Suppressor macrophage treated with lipopolysaccharide for 1 hour (primary cell): ENCODE measurements at places on chromosomes 5 and 9.

- DNase-seq: no peak
Measured at GRCh38 chr5:14729448-14730385, 65.2 kb downstream of the OTULIN start.

DNA sequence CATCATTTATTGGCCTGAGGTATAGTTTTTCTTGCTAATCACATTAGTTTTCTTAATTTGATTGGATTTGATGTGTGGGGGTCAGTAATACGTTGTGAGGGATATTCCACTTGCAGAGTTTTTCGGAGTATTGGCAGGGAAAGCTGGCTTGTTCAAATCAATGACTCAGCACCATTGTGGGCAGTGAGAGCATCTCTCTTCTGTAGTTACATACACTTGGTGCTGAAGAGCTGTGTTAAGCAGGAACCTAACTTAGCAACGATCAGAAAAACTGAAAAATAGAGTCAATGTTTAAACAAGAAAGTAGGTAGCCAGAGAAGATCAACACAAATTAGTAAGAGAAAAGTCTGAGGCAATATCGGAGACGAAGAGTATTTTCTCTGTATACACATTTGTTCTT is 344.6 kb upstream of the EDIL3 start:
- no peak for DNase-seq

DNA sequence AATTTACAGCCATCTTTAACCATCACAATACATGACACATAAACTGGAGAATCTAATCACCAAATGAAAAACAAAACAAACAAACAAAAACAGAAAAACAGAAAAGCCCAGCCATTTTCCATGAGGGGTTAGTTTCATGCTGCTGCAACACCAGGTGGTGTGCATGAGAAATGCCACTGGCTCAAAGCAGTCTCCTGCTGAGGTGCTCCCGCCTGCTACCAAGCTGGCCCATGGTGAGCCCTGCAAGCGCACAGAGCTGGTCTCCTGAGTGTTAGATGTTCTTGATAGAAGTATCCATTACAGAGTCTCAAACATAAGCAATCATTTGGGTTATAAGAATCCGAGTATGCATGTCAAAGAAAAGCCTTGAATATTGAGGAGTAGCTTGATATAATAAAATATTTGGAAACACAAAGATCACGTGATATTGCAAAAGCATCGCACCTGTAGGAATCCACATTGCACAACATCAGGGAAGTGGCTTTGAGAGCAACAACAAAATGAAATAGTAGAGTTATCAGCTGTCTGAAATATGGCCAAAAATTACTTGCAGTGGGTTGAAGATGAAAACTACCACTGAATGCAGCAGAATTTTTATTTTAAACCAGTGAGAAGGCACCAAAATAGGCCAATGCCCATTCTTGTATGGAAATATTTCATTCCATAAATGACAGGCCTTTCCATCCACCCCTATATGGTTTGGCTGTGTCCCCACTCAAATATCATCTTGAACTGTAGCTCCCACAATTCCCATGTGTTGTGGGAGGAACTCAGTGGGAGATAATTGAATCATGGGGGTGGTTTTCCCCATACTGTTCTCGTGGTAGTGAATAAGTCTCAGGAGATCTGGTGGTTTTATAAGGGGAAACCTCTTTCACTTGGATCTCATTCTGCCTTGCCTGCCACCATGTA is 194.8 kb downstream of the SYK start:
- no peak for DNase-seq

- DNase-seq: no peak
Measured at GRCh38 chr5:55509796-55510522, 24.8 kb downstream of the PLPP1 start.

DNA sequence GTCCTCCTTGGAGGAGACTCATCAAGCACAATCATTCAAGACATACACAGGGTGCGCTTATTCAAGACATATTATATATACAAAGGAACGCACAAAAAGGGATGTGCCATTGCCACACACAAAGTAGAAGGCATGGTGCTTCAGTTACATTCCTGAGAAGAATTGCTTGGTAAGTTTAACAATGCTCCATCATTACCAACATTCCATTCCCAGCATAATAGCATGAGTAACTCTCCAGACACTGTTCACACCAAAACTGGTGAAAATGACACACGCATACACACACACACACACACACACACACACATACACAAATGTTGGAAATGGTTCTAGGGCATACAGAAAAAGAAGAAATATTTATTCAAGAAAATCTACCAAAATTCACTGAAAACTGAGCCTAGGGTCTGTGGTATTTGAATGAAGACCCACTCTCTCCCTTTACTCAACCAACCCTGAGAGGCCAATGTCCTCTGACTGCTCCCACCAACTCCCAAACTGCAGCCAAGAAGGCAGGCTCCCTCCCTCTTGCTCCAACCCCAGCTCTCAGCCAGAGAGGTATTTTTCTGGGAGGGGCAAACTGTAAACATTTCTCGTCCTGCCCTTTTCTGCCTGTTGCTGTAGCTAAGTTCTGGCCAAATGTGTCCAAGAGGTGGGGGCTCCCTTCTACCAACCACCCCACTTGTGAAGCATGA is 19.9 kb downstream of the UGT3A1 start:
- no peak for DNase-seq

DNA sequence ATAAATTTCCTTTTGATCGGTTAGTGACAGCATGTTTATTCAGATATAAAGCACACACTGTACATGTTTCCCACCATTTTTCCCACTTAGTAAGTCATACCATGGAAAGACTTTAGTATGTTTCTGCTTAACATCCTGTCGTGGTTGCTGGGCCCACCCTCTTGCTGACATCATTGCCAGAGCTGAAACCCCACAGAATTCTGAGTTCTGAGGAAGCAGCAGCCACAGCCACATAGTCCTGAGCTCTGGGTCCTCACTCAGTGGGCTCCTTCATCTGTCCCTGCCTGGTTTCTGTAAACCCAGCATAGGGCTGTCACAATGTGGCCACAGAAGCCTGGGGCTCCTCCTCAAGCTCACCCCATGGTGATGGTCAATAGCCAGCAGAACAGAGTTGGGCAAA is 441.5 kb downstream of the ENC1 start:
- peak; percentile 17 for DNase-seq

DNA sequence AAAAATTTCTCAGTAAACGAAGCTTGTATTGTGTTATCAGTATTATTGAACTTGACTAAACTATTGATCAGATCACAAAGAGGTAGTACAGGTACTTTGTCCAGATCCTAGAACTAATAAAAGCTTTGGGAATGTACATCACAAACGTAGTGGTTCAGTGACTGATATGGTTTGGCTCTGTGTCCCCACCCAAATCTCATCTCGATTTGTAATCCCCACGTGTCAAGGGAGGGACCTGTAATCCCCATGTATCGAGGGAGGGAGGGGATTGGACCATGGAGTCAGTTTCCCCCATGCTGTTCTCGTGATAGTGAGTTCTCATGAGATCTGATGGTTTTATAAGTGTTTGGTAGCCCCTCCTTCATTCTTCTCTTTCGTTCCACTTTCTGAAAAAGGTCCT is 100.9 kb downstream of the ARRDC3 start:
- no peak for DNase-seq

GRCh38 chr5:37836592-37837413 is 3.0 kb downstream of the GDNF start:
- peak; percentile 20 for DNase-seq

DNA sequence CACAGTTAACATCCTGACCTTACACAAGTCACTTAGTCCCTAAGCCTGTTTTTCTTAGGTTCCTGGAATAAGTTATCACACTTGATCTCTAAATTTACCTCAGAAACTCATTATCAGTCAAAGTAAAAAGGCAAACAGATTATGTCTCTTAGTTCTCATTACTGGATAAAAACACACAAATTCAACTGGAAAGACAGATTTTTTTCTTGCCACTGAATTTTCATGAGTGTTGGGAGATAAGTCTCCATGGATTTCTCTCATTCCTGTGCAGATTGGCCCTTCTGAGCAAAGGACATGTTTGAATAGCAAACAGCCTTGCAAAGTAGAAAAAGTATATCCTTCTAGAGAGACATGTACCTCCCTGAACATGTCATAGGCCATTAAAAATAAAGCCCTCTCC is 10.2 kb downstream of the SPATA9 start:
- DNase-seq: no peak

DNA sequence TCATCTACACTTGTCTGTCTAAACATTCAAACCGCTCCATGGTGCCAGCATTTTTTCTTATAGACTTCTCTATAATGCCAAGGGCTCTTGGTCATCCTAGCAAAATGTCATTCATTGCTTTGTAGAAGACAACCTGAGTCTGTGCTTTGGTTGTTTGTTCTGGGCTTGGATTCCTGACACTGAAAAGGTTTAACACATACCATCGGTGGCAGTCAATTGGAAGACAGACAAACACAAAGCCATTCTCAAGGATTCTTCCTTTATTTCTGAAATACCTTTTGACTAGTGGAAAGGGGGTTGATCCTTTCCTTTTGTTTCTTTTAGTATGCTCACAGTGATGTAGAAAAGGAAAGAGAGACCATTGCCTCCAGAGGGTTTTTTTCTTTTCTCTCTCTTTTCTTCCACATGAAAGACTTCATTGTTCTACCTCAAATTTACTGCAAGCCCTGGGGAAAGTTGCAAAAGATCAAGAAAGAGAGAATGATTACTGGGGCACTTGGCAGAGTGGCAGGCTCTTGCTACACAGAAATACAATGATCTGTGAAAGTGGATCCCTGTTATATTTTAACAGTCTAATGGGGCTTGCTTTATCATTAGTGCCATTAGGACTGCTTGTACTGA is 66.4 kb upstream of the TMC1 start:
- DNase-seq: no peak

DNA sequence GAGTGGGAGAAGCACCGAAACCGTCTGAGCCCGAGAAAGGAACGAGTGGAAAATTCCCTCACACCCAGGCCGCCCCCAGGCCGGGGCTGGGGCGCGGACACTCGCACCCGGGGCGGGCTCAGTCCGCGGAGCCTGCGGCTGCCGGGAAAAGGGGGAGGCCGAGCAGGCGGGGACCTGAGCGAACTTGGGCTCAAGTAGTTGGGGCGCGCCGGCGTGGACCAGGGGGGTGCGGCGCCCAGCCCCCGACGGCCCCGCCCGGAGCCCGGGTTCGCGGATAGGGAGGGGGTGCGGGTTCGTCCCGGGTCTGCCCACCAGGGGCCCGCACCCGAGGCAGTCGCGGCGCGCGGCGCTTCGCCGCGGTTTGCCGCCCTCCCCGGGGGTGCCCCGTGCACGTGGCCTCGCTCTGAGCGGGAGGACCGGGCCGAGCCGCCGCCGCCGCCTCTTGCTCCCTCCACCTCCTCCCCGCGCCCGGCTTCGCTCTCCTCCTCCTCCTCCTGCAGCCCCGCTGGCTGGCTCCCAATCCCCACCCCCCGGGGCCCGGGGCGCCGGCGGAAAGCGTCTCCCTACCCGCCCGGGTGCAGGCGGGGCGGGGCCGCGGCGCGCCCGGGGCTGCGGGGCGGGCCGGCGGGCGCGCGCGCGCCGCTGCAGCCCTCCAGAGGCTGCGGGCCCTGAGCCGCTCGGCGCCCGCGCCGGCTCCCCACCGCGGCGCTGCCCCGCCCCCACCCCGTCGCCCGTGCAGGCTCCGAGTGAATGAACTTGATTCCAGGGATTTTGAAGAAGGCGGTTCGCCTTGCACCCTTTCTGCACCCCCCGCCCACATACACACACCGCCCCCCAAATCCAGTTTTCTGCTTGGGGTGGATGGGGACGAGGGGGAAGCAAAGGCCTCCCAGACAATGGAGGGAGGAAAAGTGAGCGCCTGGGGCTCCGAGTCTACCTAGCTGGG is 1.3 kb upstream of the NFIB start:
- DNase-seq: no peak

- DNase-seq: no peak
Measured at GRCh38 chr5:76291305-76292077, 111.6 kb upstream of the IQGAP2 start.

- no peak for DNase-seq
Measured at GRCh38 chr5:6370580-6370979, 7.8 kb downstream of the MED10 start.

GRCh38 chr9:94993160-94993820 is 266.8 kb downstream of the AOPEP start:
- DNase-seq: no peak

- no peak for DNase-seq
Measured at GRCh38 chr5:160134332-160134731, 15.1 kb upstream of the PWWP2A start.

- DNase-seq: no peak
Measured at GRCh38 chr9:126992427-126992826, 77.8 kb downstream of the RALGPS1 start.

- no peak for DNase-seq
Measured at GRCh38 chr9:100129772-100130171, 30.7 kb downstream of the INVS start.
